ENCODE measurements at places on chromosomes 1 and 21. TPM values are rescaled to one million over a fixed set of nuclear protein-coding genes. Genes with fewer than 3 reads are reported as not detected.

- no peak for DNase-seq
Measured at GRCh38 chr1:33324677-33325575, 4.0 kb upstream of the A3GALT2 start.

DNA sequence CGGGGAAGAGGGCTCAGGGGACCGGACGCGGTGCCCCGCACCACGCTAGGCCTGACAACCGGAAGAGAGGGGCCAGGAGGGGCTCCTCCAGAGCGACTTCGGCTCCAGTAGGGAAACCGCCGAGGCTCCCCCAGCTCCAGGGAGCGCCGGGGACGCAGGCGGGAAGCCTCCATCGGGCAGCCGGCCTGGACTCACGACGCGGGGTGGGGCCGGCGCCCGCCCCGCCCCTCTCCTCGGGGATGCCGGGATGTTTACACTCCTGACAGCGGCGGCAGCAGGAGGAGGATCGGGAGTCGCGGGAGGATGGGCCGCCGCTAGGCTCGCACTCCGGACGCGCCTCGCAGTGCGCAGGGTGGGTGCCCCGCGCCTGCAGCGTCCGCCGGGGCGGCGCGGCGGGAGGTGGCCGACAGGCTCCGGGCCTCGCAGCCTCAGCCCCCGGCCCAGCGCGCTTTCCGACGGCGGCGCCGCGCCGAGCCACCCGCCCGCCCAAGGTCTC lies at the start of gene NEK7:
Gene NEK7, plus strand, starts transcription at position 254 of the 496 bp plus-strand sequence. CDS start 75,583 bp downstream, outside the sequence.
- peak; percentile 91 for DNase-seq

The CELA3A gene
- total RNA-seq = not detected

- DNase-seq = no peak
Measured at GRCh38 chr1:83954166-83954823, 44.6 kb downstream of the TTLL7 start.

- DNase-seq = no peak
Measured at GRCh38 chr1:44068442-44068921, 37.2 kb upstream of the SLC6A9 start.

The SMG7 gene
- 18.6 TPM for total RNA-seq

DNA sequence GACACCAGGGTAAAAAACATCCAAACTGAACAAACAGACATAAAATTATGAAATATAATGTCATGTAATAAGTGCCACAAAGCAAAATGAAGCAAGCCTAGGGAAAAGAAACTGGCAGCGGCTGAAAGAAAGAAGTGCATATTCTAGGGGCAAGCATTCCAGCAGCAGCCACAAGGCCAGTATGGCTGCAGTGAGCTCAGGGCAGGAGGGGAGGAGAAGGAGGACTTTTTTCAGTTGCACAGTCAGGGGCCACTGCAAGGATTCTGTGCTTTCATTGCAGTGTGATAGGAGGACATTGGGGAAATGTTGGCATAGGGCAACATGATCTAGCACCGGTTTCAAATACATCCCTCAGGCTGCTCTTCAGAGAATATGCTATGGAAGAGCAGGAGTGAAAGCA lies 263.8 kb downstream of the NEGR1 start:
- no peak for DNase-seq

GRCh38 chr1:230251644-230252191 lies 174.4 kb downstream of the PGBD5 start:
- DNase-seq = no peak
